ENCODE measurements at places on chromosomes 5 and 9. TPM values are rescaled to one million over a fixed set of nuclear protein-coding genes. Genes with fewer than 3 reads are reported as not detected.
A peak's percentile ranks its signal among the peaks of the same experiment; 100 is the strongest.

Gene GABRB2
- not detected for total RNA-seq

Gene ADRA1B
- not detected for total RNA-seq

DNA sequence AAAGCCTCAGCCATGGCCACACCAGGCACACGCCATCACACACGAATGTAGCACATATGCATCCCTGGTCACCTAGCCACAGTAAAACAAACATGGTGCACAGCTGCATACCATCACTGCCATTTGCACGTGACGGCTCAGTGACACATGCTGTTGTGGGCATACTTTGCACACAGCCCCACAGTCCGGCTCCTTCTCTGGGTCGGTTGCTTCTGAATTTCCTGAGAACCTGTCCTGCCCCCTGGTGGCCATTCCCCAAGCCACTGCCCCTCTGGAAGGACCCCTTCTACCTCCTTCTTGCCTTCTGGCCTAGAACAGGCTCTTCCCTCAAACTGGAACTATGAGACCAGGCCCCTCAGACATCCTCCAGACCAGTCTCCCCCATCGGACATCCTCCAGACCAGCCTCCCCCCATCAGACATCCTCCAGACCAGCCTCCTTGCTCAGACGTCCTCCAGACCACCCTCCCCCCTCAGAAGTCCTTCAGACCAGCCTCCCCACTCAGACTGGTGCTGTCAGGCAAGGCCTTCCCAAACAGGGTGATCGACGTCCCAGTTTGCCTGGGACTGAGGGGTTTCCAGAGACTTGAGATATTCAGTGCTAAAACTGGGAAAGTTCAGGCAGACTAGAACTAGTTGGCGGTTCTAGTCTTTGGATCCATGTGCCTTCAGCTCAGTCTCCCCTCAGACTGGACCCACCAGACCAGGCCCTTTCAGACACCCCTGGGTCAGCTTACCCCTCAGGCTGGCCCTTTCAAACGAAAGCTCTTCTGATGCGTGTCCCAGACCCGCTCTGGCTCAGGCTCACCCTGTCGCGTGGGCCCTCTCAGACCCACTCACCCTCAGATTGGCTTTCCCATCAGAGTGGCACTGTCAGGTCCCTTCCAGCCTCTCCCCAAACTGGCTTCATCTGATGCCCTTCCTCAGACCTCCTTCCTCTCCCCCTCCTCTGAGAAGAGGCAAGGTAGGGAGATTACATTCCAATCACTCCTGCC, 24.3 kb upstream of the ENHO start:
- no peak for DNase-seq

DNA sequence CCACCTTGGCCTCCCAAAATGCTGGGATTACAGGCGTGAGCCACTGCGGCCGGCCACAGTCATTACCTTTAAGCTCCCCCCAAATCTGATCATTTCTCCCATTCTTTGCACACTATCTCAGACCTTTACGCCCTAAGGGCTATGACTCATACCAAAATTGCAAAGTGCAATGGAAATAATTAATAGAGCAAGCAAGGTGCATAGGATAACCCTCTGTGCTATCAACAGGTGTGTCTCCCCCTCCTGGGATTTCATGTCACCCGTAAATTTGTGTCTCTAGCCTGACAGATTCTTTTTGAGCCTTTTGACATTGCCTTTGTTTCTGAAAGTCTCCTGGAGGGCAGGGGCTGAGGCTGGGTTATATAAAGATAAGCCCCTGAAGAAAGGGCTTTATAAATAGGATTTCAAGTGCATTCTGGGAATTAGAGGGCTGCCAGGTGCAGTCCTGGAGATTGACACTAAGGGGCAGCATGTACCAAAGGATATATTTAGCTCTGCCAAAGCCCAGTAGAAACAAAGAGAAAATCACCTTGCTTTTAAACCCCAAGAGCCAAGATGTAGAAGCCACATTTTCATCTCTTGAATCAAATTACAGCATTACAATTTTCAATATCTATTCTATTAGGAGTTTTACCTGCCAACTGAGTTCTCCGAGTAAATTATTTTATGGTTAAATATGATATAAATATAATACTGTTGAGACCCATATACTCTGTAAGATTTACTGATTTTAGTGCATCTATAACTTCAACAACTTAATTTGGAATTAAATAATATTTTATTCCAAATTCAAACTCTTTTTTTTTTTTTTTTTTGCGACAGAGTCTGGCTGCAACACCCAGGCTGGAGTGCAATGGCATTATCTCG, 18.2 kb downstream of the S100Z start:
- DNase-seq = peak; percentile 48

DNA sequence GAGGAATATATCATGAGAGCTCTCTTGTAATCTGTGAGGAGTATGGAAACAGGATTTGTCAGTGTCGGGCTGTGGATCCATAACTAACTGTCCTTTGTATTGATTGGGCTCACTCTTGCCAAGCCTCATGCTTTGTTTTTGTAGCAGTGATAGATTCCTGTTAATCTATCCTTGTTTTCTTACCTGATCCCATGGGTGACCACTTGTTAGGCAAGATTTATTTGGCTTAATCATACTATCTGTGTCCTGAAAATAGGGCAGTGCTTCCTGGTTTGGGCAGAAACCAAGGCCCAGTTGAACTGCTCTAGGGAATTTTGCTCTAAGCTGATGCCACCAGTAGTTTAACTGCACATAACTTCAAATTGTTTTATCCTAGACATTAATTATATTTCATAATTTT, 6.1 kb downstream of the NDFIP1 start:
- no peak for DNase-seq

GRCh38 chr9:137178939-137179630, 7.2 kb upstream of the TMEM210 start:
- DNase-seq = no peak

GRCh38 chr5:150457121-150457520, 7.6 kb upstream of the RPS14 start:
- DNase-seq = no peak
